ENCODE measurements at places on chromosomes 16 and 17. TPM values are rescaled to one million over a fixed set of nuclear protein-coding genes. Genes with fewer than 3 reads are reported as not detected.

Gene SAMD14
- total RNA-seq, result 0.21 TPM

Gene DBNDD1
- 7.5 TPM for total RNA-seq

Gene TEX19
- not detected for total RNA-seq

Gene FOXN1
- total RNA-seq, result 0.21 TPM

Gene RNF222
- total RNA-seq, result 0.43 TPM

Gene ATP2C2
- 14.2 TPM for total RNA-seq
